ENCODE measurements at places on chromosomes 2 and 18.

- no peak for DNase-seq
Observed at GRCh38 chr2:101508636-101509035, 33.7 kb upstream of the RFX8 start.

DNA sequence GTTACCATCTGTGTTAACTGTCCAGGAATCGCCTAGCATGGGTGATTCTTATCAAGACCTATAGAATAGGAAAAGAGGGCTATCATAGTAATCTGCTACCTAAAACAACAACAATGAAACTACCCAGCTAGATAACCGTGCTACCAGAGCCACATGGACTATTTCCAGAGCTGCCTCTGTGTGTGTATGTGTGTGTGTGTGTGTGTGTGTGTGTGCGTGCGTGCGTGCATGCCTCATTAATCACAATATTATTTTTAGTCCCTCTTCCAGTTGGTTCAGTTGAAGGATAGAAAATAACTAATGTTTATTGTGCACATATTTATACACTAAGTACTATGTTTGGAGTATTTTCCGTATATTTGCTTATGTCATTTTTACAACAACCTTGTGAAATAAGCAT, 201.1 kb downstream of the SP3 start:
- DNase-seq, result no peak

GRCh38 chr2:202824901-202825300, 46.7 kb downstream of the ICA1L start:
- no peak for DNase-seq

DNA sequence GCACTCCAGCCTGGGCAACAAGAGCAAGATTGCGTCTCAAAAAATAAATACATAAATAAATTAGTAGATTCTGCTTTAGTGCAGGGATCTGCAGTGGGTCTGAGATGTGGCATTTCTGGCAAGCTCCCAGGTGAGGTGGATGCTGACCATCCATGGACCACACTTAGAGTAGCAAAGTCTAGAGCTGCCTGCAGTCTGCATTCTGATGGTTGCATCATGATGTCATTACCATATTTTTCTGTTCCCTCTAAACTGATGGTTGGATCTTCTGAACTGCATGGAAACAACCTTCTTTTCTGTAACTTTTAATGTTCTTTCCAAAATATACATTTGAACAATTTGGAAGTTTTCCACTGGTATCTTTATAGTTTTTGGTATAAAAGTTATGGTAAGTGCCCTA, 42.9 kb downstream of the MYL12B start:
- no peak for DNase-seq

GRCh38 chr2:191747170-191747530, 69.2 kb downstream of the NABP1 start:
- no peak for DNase-seq

DNA sequence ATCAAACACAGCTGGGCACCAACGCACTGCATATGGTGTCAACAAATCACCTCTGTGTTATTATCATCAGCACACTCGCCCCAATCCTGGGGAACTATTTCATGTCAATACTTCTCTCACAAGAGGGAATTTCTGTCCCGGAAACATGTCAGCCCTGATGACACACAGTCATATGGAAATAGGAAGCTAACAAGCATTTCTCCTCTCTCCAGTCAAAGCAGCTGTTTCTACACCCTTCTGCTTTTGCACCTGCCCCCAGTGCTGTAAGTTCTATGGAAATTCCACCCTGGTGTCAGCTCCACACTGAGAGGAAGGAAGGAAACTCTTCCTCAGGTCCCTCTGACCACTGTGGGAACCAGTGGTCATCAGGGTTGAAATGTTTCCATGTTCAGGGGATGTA, 447.6 kb upstream of the ID2 start:
- no peak for DNase-seq
